ENCODE measurements at places on chromosomes 5 and 9.

DNA sequence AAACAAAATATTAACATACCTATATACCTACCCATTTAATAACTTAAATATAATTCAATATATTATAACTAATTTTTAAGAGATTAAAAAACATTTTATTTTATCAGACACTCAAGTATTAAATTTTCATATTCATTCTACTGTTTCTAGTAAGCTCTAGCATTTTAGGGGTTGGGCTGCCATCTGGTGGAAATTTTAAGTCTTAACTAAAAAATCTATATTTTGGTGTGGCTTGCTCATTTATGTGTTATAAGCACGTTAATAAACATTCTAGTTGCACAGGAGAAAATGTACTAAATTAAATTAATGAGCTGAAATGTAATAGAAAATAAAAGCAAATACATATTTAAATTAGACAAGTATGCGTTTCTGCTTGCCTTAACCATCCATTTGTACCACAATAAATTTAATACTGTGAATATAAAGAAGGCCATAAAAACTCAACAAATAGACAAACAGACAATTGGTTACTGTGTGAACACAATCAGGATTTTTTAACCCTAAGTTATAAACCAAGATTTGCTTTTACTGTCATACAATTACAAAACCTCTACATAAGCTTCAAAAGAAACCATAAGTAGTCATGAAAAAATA lies 1728.3 kb upstream of the CDH9 start:
- DNase-seq = no peak

- no peak for DNase-seq
Observed at GRCh38 chr5:38979535-38979934, 94.7 kb downstream of the RICTOR start.

GRCh38 chr9:137114613-137115393 lies at the start of gene DPP7:
Gene DPP7, minus strand, starts transcription at chr9:137114733. Its CDS starts 20 bp downstream, at chr9:137114713.
- peak; percentile 64 for DNase-seq

GRCh38 chr9:32483343-32483742 lies 42.7 kb downstream of the RIGI start:
- no peak for DNase-seq

DNA sequence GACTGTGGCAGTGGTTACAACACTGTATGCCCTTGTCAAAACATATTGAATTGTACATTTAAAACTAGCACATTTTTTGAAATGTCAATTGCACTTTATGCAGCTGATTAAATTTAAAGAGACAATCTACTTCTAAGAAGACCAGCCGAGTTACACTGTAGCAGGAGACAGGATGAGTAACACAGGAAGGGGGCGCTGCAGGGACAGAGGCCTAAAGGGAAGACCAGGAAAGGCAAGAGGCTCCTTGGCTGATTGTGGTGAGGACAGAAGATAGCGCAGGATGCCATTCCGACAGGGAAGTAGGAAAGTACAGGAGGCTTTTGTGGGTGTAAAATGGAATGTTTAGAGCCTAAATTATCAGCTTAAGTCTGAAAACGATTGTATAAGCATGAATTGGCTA lies 28.2 kb upstream of the PPP2R2B start:
- DNase-seq = no peak

- DNase-seq = no peak
Observed at GRCh38 chr5:73136055-73136562, 15.7 kb downstream of the TMEM171 start.

DNA sequence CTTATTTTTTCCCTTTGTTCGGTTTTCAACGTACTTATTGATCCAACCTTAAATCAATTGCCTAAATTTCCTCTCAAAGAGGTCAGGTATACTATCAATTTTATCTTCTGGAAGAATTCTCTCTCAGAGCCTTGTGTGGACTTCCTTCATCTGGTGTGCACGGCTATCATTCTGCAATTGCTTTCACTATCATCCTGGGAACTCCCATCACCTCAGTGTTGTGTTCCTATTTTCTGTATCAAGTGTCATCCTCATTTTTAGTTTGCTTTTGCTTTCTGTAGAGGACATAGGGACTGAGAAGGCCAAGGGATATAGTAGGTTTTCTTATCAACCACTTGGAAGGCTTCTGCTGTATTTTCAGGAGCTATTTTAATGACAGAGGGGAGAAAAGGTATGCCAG lies 11.3 kb downstream of the STOM start:
- DNase-seq = no peak

DNA sequence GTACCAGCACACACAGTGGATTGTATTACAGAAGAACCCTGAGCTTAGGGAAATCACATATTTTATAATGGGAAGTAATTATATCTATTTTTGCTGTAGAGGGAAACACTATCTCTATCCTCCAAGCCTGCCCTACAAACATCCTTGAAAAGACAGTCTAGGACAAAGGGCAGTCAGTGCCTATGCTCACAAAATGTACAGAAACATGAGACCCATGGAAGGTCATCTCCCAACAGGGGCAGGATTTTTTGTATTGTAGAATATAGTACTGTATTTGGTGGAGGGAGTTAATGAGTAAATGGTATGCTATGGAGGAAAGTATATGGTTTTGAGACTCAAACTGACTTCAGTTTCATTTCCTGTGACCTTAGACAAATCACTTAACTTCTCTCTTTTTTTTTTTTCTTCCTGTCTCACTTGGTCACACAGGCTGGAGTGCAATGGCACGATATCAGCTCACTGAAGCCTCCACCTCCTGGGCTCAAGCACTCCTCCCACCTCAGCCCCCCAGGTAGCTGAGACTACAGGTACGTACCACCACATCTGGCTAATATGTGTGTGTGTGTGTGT lies 5.8 kb upstream of the RAB14 start:
- DNase-seq = no peak

DNA sequence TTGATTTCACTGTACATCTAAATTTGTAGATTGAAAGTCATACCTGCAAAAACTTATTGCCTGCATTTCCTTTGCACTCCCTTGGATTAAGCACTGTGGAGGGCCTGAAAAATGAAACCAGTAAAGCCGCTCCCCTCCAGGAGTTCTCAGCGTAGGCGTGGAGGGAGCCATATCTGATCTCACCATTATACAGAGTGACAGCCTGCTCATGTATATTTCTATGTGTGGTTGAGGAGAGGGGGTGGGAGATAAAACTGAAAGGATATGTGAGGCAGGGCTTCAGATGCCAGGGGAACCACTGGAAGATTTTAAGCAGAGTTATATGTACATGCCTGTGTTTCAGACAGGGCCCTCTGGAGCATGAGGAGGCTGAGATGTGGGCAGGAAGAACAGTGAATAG lies 303.0 kb downstream of the MSX2 start:
- no peak for DNase-seq

GRCh38 chr5:60185231-60186099 lies 291.9 kb upstream of the PDE4D start:
- DNase-seq = no peak

- no peak for DNase-seq
Observed at GRCh38 chr5:176392526-176392925, 4.0 kb downstream of the HIGD2A start.

DNA sequence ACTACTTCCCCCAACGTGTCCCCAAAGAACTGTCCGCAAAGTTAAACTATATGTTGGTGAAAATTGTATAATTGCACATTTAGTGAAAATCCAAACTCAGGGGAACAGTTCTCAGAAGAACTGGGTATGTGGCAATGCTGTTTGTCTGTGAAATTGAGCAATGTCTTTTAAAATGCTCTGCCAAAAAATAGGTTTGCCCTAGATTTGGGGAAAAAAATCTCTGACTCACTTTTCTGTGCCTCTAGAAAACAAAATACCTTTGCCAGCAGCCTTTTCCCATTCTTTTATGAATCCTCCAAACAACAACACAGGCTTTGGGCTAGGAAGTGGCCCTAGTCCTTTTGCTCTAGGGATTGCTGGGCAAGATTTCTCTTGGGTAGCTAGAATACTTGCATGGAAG lies 37.4 kb upstream of the ZNF608 start:
- DNase-seq = no peak

- no peak for DNase-seq
Observed at GRCh38 chr5:75524071-75524470, 12.4 kb downstream of the POLK start.

DNA sequence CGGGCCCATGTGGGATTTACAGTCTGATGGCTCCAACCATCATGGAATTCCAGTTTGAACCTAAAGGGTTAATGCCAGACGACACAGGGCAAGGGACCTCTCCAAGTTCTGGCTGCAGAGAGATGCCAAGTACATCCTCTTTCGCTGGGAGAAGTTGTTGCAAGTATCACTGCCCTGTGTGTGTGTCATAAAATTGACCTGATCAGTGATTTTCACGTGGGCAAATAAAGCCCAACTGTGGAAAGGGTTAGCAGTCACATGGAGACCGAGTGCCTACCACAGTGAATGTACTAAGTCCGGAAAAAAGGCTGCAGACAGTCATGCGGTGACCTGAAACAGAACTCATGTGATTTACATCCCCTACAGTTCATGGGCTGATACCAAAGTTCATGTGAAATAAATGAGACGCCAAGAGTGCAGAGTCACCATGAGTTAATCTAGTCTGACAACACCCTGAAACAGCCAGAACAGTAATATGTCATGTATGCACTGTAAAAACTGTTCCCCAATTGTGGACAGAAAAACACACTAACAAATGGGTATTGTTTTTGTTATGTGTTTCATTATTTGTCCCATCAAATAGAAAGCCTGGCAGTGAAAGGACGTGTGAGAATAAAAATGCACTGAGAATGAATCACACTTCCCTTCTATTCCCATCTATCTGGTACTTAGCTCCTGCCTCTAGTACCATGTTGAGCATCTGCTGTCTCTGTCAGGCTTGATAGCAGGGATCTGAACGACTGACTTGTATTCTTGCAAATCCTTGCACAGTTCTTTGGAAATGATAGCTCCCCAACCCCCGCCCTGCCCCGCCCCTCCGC lies 115.7 kb downstream of the SUSD1 start:
- no peak for DNase-seq

DNA sequence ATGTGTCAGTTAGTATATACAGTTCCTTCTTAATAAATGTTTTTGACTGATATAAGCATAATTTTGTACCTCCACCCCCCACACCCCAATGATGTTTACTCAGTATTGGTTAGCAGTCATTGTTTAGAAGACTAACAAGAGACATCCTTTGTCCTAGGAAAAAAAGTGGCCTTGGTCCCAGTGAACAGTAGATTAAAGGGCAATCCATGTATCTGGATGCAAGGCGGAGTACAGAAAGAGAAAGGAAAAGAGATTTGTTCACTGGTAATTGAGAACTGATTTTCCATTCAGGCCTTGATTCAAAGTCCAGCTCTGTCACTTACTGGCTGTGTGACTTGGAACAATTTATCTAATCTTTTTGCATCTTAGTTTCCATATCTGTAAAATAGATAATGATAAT lies 4.6 kb downstream of the RALGPS1 start:
- no peak for DNase-seq

GRCh38 chr5:95334900-95335538 lies 50.1 kb upstream of the MCTP1 start:
- DNase-seq = no peak

DNA sequence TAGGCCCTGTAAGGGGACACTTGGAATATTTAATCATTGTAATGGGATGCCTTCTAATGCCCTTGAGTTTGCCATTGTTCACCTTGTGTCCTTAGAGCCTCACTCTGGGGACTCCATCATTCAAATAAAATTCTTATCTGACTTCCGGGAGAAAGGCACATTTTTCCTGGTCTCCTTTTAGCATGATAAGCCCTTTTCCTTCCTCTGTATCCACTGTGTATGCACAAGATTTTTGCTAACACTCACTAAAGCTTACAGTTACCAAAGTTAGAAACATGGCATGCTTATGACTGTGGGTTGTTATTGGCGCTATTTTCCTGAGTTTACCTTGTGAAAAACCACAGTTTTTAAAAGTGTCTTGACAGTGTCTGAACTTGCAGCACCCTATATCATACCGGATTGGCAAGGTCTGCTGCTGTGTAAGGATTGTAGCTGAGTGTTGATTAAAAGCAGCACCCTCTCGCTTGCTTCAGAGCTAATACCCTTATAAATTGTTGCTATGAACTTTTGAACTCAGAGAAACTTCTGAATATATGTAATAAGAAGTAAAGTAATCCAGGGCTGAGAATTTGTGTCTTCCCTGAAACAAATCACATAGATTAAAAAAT lies 46.4 kb downstream of the SNCAIP start:
- DNase-seq = no peak

DNA sequence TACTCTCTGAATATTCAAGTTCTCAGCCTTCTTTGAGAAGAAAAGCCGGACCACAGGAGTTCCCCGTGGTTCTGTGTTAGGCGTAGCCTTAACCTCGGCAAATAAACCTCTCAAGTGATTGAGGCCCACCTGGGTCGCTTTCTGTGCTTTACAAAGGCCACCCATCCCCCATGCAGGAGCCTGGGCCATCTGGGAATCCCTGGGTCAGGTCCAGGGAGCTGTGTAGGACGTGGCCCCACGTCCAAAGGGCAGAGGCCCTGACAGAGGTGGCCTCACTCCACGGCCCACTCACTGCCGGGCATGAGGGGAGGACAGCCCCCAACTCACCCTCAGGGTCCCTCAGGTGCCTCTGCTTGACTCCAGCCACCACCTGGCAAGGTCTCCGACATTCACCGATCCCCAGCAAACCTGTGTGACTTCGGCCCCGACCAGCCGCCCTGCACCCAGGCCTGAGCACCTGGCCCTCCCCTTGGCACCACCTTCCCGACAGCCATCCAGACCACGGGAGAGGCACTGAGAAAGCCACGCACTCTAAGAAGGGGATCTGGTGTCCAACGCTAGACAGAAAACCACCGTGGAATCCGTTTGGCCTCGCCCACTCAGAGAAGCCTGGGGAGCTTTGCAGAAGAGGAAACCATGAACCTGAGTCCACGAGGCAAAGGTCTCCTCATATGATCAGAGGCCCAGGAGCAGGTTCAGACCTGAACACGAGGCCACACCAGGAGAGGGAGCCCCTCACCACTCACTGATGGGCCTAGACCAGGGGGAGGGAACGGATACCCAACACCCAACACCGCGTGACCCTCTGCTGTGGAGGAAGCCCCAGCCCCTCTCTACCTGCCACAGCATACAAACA lies 4.5 kb downstream of the SLC12A7 start:
- DNase-seq = no peak

DNA sequence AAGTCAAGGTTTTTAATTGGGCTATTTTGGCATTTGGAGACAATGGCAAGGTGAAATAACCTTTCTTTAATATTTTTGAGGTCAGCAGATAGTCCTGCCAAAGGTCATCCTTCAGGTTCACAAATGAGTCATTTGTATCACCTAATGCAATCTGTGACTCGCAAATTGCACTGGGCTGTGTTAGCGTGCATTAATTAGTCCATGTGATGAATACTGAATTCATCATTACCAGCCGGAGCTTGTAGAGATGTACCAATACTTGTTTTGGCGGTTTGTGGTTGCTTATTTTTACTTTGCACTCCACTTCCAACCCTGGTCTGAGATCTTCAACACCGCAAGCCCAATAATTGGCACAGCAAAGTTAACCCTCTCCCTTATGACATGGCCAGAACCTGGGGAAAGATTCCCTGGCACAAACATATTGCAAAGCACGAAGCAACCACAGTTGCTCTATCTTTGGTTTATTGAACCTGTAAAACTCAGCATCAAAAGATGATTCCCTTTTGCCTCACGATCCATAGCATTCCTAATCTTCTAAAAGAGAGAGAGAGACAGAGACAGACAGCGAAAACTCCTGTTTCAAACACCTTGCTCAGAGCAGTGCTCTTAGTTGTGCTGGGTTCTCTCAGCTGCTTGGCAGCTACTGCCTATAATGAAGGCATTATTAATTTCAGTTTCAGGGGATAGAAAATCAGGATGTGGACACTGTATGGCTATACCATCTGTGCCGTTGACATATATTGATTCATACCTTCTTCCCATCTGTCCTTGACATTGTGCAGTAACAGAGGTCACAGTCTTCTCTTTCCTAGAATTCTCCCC lies 178.1 kb downstream of the EBF1 start:
- no peak for DNase-seq
